ENCODE measurements at places on chromosomes 12 and 14.

- DNase-seq, result no peak
Measured at GRCh38 chr14:49134940-49135339, 451.2 kb downstream of the RPS29 start.

GRCh38 chr12:27528788-27529187, 4.8 kb downstream of the PPFIBP1 start:
- DNase-seq, result no peak

GRCh38 chr12:55838361-55838760, 4.4 kb downstream of the MMP19 start:
- no peak for DNase-seq

DNA sequence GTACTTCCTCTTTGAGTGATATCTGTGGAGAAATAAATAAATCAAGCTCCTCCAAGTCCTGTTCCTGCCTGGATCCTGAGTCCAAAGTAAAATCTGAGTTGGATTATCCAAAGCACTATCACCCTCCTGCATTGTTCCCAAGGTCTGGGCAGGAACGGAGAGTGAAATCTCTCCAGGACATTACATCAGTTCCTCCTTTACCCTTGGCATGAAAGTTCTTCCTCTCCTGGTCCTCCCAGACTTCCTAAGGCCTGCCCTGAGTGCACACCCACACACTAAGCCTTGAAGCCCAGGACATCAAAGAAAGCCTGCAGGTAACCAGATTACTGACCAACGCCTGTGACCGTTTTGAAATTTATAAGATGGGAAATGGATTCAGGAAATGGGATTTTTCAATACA, 206.8 kb upstream of the BCL2L14 start:
- no peak for DNase-seq

DNA sequence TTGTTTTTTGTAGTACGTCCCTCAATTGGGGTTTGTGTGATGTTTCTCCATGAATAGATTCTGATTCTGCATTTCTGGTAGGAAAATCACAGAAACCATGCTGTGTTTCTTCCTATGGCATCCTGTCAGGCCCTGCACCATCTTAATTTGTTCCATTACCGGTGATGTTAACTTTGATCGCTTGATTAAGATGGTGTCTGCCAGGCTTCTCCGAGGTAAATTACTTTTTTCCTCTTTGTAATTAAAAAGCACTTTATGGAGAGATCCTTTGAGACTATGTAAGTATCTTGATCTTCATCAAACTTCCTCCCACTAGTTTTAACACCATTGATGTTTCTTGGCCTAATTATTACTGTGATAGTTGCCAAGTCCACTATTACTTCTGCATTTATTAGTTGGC, 15.0 kb upstream of the KRT7 start:
- no peak for DNase-seq

- no peak for DNase-seq
Measured at GRCh38 chr14:75434890-75435248, 7.0 kb downstream of the JDP2 start.

DNA sequence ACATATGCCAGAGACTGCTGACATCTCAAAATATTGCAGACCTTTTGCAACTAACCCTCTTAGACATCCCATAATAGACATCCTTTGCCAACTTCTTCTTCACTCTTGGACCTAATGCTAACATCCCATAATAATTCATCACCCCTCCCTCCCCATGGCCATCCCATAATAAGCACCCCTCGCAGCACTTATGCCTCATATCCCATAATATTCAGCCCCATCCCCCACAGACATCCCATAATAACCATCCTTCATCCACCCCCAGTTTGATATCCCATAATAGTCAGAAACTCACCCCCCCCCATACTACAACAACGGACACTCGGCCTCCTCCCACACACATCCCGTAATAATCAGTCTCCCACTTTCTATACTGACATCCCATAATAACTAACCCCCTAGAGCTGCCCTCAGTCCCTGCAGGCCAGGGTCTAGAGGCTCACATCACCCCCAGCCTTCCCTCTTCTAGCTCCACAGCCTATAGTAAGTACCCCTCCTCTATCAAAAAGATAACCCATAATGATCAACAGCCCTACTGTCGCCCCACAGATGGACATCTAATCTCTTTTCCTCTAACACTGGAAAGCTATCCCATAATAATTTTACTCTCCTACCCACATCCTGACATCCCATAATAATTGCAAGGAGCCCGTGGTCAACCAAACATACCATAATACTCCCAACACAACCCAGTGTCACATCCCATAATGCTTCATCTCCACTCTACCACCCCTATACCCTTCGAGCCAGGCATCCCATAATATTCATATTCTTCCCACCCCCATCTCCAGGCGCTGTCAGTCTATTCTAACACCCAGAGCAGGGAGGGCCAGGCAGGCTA, 792 bp upstream of the CHD4 start:
- peak; percentile 54 for DNase-seq

DNA sequence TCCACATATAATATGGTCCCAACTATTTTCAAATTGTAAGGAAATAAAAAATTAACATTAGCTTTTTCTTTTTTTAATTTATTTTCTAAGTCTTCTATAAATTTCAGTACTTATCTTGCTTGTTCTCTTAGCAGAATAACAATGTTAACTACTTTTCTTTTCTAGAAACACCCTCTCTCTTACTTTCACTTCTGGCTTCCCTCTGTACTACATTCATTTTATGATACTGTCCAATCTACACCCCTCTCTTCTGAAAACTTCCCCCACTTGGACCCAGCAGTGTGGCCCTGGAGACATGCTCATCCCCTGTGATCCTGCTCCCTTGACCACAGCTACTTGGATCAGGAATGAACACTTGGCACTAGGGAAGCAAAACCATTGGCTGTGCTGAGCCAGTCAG, 15.7 kb downstream of the SGPP1 start:
- DNase-seq, result no peak
